ENCODE measurements at places on chromosomes 5 and 9.

GRCh38 chr9:129146441-129146941, 31.6 kb downstream of the IER5L start:
- peak; percentile 61 for DNase-seq

- DNase-seq, result no peak
These were observed 235.5 kb downstream of the RFX3 start for GRCh38 chr9:3290231-3290840.

DNA sequence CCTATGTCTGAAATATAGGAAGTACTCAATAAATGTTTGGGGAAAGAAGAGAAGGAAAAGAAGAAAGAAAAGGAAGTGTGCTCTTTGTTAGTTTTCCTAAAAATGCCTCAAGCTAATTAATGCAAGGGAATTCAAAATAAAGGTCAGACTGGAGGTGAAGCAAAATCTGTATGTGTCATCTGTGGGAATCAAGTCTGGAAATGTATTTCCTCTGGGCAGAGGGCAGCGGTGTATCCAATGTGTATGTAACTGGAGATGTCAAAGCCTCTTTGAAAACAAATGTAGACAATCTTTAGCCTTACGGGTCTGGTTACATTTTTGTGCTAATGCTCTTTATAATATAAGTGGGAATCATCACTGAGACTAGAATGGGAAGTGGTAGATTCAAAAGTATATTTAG, 471.4 kb downstream of the MAN2A1 start:
- no peak for DNase-seq

DNA sequence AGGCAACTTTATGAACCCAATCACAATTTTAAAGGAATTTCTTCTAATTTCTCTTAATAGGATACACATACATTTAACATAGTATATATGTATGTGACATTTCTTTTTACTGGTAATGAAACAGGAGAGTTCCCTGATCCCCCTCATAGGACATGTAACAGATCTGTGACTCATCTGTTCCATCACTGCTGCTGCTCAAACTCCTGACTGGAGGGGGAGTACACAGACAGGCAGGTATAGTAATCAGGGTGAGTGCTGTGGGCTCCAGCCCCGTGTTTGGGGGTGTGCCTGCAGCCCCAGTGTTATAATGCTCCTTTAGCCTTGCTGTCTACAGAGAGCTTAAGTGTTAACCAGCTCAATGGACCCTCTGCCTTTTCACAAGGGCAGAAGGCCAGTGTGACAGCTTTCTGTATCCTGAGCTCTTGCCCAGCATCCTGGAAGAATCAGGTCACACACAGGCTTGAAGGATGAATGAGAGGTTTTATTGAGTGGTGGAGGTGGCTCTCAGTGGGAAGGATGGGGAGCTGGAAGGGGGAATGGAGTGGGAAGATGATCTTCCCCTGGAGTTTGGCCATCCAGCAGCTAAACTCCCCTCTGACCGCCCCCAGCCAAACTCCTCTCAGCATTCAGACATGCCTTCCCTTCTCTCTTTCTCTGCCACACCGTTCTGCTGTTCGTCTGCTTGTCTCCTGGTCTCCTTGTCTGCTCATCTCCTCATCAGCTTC, 161.3 kb downstream of the ZNF608 start:
- no peak for DNase-seq

- DNase-seq, result no peak
These were observed 645 bp downstream of the SAP30L start for GRCh38 chr5:154446195-154447088.

- no peak for DNase-seq
These were observed 2.6 kb downstream of the EBF1 start for GRCh38 chr5:159096924-159097783.

- no peak for DNase-seq
These were observed 508.9 kb upstream of the COX7C start for GRCh38 chr5:86108825-86109224.

- no peak for DNase-seq
These were observed 35.4 kb downstream of the PNPLA7 start for GRCh38 chr9:137514691-137515337.

GRCh38 chr9:76086539-76086938, 196.1 kb downstream of the PCSK5 start:
- DNase-seq, result no peak

GRCh38 chr5:36722900-36723299, 116.5 kb downstream of the SLC1A3 start:
- DNase-seq, result no peak

DNA sequence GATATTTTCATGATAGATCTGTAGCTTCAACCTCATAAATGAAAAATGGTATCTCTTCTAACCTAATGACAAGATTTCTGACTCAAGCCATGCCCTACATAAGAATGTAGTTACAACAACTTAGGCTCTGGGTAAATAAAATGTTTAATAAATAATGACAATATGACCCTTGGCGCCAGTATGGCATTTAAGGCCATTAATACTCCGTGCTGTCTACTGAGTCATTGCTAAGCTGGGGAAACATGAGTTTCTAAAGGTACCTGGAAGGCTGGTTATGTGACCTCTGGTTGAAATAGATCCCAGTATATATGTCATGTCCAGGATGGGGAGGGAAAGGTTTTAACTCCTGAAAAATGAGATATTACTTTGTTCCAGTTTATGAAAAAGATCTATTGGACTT, 58.0 kb upstream of the CEMIP2 start:
- DNase-seq, result no peak

DNA sequence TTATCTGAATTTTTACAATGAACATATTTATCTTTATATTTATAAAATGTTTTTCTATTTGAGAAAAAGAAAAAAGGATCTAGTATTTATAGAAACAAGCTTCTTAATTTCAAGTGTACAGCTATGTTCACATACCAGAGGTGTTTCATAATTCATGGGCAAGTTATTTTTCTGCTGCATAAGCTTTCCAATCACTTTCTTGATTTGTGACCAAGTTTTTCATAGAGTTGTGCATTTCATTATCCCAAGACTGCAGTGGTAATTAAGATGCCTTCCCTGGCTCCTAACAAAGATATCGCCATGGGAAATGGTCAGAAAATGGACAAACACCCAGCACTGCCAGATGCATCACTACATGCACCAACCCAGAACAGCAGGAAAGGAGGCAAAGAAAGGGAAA, 124.6 kb downstream of the GNAQ start:
- DNase-seq, result no peak

- DNase-seq, result no peak
These were observed 126.4 kb downstream of the CRB2 start for GRCh38 chr9:123482295-123482968.

- DNase-seq, result no peak
These were observed 11.8 kb upstream of the FCN1 start for GRCh38 chr9:134929193-134930158.

GRCh38 chr5:17511775-17512325, 6.3 kb upstream of the TAF11L3 start:
- no peak for DNase-seq

DNA sequence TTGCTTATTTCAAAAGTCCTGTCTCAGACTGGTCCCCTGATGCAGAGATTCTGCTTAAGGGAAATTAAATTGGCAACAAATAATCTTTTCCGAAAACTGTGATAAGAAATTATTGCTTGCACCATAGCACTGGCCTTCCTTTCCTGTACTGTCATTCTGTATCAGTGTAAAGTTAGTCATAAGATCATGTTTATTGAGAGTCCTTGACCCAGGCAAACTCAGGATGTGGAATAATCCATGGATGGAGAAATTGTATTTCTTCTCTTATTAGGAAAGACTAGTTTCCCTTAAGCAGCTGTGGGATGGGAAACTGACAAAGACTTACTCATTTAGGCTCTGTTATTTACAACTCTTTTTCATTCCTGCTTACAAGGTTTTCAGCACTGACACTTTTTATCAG, 83.0 kb upstream of the RANBP6 start:
- DNase-seq, result no peak

DNA sequence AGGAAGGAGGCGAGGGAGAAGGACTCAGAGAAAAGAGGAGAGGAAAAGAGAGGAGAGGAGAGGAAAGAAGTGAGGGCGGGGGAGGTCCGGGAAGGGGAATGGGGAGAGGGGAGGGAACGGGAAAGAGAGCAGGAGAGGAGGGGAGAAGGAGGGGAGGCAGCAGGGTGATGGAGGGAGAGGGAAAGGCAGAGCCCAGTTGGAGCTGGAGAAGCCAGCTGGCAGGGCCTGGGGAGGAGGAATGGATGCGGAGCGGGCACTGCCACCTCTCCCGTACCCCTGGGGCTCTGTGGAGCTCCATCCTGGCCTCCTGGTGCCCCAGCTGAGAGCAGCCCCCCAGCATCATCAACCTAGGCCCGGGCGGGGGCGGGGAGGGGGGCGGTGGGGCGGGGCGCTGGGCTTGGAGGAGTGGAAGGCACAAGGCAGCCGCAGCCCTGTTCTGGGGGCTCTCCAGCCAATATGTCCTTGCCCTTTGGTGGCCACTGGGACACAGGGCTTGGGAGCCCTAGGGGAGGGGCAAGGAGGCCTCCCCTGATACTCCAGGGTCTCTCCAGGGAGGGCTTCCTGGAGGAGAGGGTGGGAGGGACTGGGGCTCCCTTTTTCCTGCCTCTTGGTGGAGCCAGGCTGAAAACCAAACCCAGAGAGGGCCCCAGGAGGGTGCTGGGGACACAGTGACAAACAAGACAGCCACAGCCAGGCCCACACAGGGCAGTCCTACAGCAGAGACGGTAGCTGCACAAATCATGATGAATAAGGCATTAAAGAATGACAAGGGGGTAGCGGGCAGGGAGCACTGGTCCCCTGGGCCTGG, 123.7 kb downstream of the C9orf50 start:
- DNase-seq, result no peak

DNA sequence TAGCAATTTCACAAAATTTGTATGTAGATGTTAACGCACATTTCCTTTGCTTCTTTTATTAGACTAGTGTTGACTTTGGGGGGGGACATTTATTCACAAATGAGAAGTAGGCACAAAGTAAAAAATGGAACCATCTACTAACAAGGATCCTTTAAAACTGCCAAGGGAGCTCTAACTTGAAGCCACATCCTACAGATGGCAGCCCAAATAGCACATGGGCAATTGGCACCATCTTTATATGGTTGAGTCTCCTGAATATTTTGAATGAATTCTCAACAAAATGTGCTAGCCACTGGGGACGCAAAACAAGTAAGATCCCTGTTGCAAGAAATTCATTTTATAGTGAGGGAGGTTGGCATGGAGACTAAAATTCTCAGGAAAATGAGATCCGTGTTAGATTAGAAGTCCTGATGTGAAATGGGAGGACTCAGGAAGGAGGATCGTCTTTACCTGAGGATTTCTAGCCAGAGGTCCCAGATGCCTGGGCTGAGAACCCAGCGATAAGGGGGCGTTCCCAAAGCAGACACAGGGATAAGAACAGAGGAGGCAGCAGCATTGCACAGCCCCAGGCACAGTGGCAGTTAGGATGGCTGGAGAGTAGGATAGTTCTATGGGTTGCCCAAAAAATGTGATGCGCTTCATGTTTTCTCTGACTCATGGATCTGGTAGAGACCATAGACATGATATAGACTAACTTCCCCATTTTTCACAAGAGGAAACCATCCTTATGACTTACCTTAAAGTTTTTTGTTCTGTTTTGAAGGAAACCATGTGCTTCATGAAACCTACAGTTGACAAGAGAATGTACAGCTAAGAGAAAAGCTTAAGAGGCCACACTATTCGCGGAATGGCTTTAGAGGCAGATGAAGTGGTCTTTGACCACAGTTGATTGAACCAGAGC, 37.4 kb downstream of the C9orf152 start:
- no peak for DNase-seq

- no peak for DNase-seq
These were observed 40.4 kb downstream of the GNAQ start for GRCh38 chr9:77991191-77991590.

DNA sequence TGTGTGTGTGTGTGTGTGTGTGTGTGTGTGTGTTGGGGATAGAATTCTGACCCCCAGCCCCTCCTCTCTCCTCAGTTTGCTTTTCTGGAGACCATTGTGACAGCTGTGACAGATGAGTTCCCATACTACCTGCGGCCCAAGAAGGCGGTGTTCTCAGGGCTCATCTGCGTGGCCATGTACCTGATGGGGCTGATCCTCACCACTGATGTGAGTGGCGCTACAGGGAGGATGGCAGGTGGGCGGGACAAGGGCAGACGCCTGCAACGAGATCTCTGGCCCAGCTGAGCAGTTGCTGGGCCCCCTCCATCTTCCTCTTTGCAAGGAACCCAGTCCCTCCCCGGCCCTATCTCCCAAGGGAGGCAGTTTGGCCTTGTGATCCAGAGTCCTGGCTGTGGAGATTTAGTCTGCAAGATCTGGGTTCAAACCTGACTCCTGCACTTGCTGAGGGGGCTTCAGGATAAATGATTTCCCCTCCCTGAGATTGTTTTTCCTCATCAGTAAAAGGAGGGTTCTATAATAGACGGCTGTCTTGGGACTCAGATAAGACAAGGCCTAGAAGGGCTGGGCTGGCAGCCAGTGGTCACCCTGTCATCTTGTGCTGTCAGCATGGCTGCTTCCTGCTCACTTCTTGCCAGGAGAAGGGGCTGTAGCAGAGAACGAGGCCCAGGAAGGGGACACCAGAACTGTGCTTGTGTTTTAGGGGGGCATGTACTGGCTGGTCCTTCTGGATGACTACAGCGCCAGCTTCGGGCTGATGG, 14.1 kb downstream of the SLC6A7 start:
- no peak for DNase-seq

DNA sequence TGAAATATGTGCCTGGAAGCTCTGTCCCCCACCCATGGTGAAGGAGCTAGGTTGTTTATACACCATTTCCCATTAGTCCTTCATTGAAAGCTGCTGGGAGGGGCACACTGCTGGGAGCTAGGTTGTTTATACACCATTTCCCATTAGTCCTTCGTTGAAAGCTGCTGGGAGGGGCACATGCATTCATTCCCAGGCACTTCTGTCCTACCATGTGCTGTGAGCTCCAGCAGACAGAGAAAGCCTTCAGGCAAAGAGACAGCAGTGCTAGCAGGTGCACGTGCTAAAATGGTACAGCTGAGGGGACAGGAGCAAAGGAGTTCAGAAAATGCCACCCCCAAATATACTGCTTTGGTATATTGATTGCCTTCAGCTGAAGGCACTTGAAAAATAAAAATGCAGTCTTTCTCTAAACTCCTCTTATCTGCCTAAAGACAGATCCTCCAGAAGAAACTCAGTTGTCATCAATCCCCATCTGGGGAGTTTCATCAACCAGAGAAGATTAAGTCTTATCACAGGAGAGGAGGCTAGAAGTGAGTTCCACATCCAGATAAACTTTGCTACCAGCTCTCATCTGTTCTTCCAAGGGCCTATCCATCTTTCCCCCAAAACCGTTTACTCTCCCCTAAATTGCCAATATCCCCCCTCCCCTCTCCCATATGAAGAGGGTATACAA, 27.7 kb upstream of the DAPK1 start:
- DNase-seq, result no peak

- no peak for DNase-seq
These were observed 513.9 kb downstream of the CTNND2 start for GRCh38 chr5:11390291-11390767.

All from spinal cord (tissue), 10 donors.